ENCODE measurements at places on chromosomes 5 and 9. TPM values are rescaled to one million over a fixed set of nuclear protein-coding genes. Genes with fewer than 3 reads are reported as not detected.

Gene IRX2
- 5.3 TPM for total RNA-seq

Gene ASPN
- total RNA-seq, result 1.2 TPM

Gene SYNPO
- total RNA-seq, result 4.0 TPM

Gene OR1Q1
- not detected for total RNA-seq

Gene TDRD7
- total RNA-seq, result 8.0 TPM

Gene YTHDC2
- 26.8 TPM for total RNA-seq

Gene KLHL3
- total RNA-seq, result 6.2 TPM

Gene FLT4
- not detected for total RNA-seq

Gene IL4
- total RNA-seq, result not detected

Gene TMEM252
- not detected for total RNA-seq

Gene PTGER4
- total RNA-seq, result 10.6 TPM

Gene GABRA1
- not detected for total RNA-seq

Gene HNRNPK
- 514 TPM for total RNA-seq

Gene TMEM215
- not detected for total RNA-seq

Gene RHOBTB3
- 349 TPM for total RNA-seq

Gene SMIM32
- not detected for total RNA-seq

Gene TTC1
- total RNA-seq, result 43.9 TPM

Gene SLC28A3
- total RNA-seq, result 0.72 TPM

Gene HTR4
- total RNA-seq, result not detected

Gene XPA
- total RNA-seq, result 10.3 TPM

Gene GPR150
- 0.29 TPM for total RNA-seq

Gene DNAH5
- 0.36 TPM for total RNA-seq

Gene C5orf46
- not detected for total RNA-seq

Gene CYLC2
- total RNA-seq, result not detected

Gene SEMA5A
- total RNA-seq, result 42.3 TPM

Gene P4HA2
- 155 TPM for total RNA-seq

Gene C9
- total RNA-seq, result 0.36 TPM

Gene SPATA6L
- 0.72 TPM for total RNA-seq

Gene IL9
- not detected for total RNA-seq

Gene NKD2
- not detected for total RNA-seq

Gene PCDHB9
- 1.8 TPM for total RNA-seq

Gene FOXD4L3
- total RNA-seq, result under 0.01 TPM

Gene GARIN3
- not detected for total RNA-seq

Gene TRAPPC13
- total RNA-seq, result 24.2 TPM

Gene OR13D1
- not detected for total RNA-seq

Gene TMC1
- not detected for total RNA-seq

Gene SUSD1
- 13.3 TPM for total RNA-seq

Gene SIMC1
- 5.1 TPM for total RNA-seq

Gene LCN12
- total RNA-seq, result not detected

Gene KIAA0825
- 10.0 TPM for total RNA-seq

Gene GBA2
- total RNA-seq, result 29.5 TPM
